ENCODE measurements at places on chromosomes 7 and 10. TPM values are rescaled to one million over a fixed set of nuclear protein-coding genes. Genes with fewer than 3 reads are reported as not detected.

DNA sequence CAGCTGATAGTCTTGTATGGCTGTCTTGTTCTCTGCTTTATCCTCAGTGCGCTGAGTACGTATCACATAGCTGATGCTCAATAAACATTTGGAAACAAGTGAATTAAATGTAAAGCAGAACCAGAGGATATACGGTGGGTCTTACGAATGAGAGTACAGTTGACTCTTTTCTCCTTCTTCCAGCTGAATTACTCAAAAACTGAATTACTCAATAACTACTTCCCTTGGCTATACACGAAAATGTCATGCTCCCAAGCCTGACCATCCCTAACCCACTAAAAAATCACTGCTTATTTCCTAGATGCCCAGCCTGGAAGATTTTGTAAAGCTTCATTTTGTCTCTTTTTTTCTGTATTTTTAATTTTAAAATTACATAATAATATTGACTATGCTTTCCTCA lies 3.2 kb upstream of the RSU1 start:
- peaks cover 14% of the 10 kb centered on the region for H3K36me3 ChIP-seq
- no peaks in the 10 kb centered on the region for H3K27me3 ChIP-seq
- H3K4me1 ChIP-seq = peaks cover 13% of the 10 kb centered on the region
- no peak overlapping the region for H3K4me3 ChIP-seq
- no peak overlapping the region for H3K27ac ChIP-seq
- no peak for DNase-seq

DNA sequence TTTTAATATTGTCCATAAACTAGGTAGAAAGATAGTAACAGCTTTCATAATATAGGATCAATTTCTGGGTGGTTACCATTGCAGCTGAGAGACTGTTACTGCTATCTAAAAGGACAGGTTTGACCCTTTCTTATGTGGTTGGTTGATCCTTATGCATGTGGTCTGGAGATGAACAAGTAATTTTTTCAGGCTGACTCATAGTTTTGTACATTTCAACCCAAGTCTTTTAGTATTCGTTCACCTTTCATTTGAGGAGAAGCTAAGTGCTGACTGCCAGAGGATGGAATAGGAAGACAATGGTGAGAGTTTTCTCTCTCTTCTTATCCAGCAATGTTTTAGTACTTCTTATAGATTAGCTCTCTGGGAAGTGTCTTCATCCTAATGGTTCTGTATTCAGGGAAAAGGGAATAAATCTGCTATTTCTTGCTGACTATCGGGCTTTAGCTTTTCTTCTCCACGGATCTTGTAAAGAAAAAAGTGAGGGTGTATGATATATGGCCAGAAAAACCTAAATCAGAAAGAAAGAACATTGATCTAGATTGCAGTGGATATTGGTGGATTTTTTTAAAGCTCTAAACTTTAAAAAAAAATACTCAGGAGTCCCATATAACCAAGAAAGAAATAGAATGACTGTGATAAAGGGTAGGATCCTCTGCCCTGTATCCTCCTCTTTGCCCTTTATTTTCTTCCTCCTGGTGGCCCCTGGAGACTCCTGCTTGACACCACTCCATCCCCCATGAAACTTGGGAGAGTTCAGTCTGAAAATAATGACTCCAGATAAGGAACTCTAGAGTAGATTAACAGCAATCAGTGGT lies 88.0 kb downstream of the CPED1 start:
- peaks cover 6% of the 10 kb centered on the region for H3K27me3 ChIP-seq
- no peak for DNase-seq
- H3K4me1 ChIP-seq = no peaks in the 10 kb centered on the region
- no peaks in the 10 kb centered on the region for H3K36me3 ChIP-seq
- H3K27ac ChIP-seq = no peak overlapping the region

DNA sequence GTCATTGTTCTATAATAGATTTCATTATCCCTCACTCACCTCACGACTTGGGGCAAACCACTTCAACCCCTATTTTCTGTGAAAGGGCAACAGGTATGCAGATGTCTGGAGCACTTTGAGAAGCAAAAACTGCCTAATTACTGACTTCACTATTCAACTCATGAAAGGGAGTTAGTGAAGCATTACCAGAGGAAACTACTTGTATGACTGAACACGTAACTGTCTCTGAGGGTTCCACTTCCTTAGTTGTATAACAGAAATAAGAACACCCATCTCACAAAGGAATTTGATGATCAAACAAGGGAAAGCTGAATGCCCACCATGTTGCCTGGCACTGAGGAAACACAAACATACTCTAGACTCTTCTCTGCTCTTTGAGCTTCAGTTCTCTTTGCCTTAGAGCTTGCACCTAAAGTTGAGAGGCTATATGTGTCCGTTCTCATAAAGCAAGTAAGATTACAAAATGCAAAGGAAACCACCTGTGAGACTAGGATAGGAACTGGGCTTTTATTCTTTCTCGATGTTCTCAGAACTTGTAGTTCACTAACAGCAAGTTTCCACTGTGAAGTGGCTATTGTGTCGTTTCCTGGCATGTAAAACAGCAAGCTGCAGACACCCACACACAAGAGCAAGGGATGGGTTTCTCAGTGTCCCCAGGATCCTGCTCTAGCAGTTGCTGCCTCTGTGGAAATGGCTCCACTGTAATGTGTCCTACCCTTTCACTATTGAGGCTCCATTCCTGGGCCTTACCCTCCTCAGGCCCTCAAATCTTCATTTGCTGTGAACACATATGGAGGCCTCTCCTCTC lies 2.6 kb downstream of the TMEM243 start:
- peak overlapping the region; percentile 97 for H3K27ac ChIP-seq
- peaks cover 55% of the 10 kb centered on the region for H3K4me1 ChIP-seq
- peaks cover 6% of the 10 kb centered on the region for H3K27me3 ChIP-seq
- peak overlapping the region; percentile 98 for H3K4me3 ChIP-seq
- peaks cover 42% of the 10 kb centered on the region for H3K36me3 ChIP-seq

BICC1 gene
- total RNA-seq = not detected

DNA sequence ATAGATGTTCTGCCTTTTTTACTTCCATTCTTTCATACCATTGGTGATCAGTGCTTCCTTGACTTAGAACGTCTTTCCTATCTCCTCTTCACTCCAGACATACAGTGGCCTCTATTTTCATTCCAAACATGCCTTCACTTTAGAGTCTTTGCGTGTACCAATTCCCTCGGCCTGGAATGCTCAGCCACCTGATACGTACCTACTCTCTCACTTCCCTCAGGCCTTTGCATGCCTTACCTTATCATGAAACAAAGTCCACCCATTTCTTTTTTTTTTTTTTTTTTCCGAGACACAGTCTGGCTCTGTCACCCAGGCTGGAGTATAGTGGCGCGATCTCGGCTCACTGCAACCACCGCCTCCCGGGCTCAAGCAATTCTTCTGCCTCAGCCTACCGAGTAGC lies 2.2 kb upstream of the CCNJ start:
- no peak overlapping the region for H3K27ac ChIP-seq
- H3K4me1 ChIP-seq = peaks cover 21% of the 10 kb centered on the region
- peaks cover 3% of the 10 kb centered on the region for H3K36me3 ChIP-seq
- H3K4me3 ChIP-seq = no peak overlapping the region
- H3K27me3 ChIP-seq = peaks cover 7% of the 10 kb centered on the region
- no peak for DNase-seq

NRP1 gene
- total RNA-seq = 0.10 TPM

DNA sequence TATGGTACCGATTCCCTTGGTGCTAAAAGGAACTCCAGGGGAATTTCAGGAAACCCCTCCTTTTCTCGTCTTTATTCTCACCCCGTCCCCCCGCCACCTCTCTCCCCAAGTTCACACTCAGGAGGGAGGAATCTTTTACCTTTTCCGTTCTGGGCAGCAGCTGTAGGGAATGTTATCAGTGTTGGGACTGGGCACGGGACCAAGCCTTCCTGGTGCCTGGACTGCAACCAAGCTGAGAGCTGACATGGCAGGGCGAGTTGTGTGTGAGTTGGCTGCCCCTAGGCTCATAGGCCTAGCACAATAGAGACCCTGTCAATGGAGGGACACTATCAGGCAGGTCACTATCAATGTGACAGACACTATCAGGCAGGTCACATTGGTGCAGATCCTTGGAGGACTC lies 121.4 kb downstream of the TCF7L2 start:
- H3K4me1 ChIP-seq = no peaks in the 10 kb centered on the region
- no peaks in the 10 kb centered on the region for H3K27me3 ChIP-seq
- no peak for DNase-seq
- no peaks in the 10 kb centered on the region for H3K36me3 ChIP-seq
- no peak overlapping the region for H3K4me3 ChIP-seq

DNA sequence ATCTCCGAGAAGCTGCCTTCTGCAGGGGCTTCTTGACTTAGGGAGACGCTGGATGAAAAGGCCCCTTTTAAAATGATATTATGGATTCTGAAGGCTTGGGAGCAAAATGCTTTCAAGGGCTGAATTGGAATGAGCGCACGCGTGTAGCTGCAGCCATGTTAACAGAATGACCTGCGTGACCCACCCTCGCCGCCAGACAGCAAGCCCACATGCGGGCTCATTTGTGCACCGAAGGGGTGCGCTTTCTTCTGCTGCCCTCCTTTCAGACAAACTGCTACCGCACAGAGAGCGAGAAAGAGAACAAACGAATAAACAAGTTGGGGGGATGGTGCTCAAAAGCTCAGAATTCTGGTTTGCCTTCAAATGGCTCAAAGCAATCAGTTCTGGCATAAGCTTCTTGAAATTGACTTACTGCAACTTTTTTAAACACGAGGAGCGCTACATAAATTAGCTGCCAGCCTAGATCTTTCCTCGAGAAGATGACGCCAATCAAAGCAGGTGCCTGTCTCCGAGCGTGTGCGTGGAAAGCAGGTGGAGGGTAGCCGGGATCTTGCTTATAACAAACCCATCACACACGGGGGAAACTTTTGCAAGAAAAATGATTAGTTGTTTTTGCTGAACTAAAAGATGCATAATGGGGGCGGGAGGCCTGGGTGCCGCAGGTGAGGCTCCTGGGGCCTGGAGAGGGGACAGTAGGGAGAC lies 268.4 kb downstream of the MAD1L1 start:
- no peak overlapping the region for H3K4me3 ChIP-seq
- DNase-seq = no peak
- no peaks in the 10 kb centered on the region for H3K27me3 ChIP-seq
- peaks cover 40% of the 10 kb centered on the region for H3K36me3 ChIP-seq

DNA sequence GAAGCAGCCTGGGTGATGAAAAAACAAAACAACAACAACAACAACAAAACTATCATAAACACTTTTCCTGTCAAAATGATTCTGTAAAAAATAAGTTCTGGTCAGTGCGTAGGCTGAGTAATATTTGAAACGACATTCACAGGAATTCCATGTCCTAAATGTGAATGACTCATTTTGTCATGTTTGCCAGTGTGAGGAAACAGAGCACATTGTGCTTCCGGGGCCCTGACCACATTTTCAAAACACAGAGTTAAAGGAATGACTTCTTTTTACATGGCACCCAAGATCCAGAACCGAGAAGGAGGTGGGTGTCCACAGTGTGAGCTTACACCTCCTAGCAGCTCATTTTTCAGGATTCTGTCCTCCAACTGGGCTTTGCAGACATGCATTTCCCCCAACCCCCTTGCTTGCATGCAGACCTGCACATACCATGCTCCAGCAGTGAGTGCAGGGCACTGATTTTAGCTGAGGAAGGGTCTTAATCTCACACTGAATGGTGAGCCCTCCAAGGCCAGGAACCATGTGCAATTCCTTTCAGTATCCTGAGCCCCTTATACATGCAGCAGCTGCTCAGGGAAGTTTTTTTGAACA lies 3.0 kb downstream of the CLRN3 start:
- DNase-seq = no peak
- no peaks in the 10 kb centered on the region for H3K36me3 ChIP-seq
- peaks cover 3% of the 10 kb centered on the region for H3K4me1 ChIP-seq

DNA sequence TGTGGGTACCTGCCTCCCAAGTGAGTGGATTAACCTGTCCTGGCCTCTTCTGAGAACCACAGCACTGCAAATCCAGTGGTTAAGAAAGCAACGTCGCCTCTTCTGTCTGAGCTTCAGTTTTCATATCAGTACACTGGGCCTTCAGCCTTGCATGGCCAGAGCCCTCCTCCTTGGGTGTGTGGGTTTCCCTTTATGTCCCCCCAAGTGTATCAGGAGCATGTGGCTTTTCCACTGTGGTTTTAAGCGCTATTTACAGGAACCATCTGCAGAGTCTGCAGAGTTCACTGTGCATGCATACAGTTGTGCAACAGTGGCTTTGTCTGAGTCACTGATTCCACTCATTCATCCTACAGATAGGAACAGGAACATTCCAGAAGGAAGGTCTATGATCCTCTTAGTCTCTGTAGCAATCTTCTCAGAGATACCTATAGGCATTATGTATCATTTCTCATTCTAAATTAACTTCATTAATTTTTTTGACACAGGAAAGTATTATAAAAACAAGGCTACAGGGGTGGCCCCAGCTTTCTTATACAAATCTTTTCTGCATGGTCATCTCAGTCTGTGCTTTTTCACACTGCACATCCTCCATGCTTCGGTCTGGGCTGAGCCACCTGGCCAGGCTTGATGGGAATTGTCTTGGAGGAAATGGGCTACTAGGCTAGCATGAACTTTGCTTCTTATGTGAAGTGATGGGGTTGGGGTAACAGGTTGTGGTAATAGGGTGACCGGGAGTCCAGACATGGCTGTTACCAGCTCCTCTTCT lies 17.1 kb downstream of the MBL2 start:
- no peak overlapping the region for H3K4me3 ChIP-seq
- H3K36me3 ChIP-seq = no peaks in the 10 kb centered on the region
- peaks cover 3% of the 10 kb centered on the region for H3K27me3 ChIP-seq
- no peak for DNase-seq

ZPBP gene
- total RNA-seq = not detected

DNA sequence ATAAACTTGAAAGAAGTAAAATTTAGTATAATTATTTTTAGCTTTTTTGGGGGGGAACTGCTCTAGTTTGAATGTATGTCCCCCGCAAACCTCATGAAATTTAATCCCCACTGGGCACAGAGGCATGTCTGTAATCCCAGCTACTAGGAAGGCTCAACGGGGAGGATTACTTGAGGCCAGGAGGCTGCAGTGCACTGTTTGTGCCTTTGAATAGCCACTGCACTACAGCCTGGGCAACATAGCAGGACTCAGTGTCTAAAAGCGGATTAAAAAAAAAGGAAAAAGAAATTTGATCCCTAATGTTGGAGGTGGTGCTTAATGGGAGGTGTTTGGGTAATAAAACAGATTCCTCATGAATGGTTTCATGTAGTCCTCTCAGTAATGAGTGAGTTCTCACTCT lies 43.1 kb upstream of the PHF14 start:
- H3K4me1 ChIP-seq = peaks cover 5% of the 10 kb centered on the region
- no peak overlapping the region for H3K27ac ChIP-seq
- H3K36me3 ChIP-seq = peaks cover 12% of the 10 kb centered on the region
- DNase-seq = no peak

CYP2C18 gene
- total RNA-seq = 0.22 TPM

CD36 gene
- total RNA-seq = not detected

FKBP9 gene
- total RNA-seq = 0.64 TPM

- no peak overlapping the region for H3K27ac ChIP-seq
- H3K27me3 ChIP-seq = peaks cover 40% of the 10 kb centered on the region
- no peaks in the 10 kb centered on the region for H3K36me3 ChIP-seq
- H3K4me1 ChIP-seq = peaks cover 25% of the 10 kb centered on the region
- DNase-seq = no peak
- no peak overlapping the region for H3K4me3 ChIP-seq
Observed at GRCh38 chr10:113222207-113222606, 272.2 kb downstream of the TCF7L2 start.

Data from activated naive CD4-positive, alpha-beta T cell treated with anti-CD3 and anti-CD28 coated beads for 36 hours (primary cell).